Glutamatergic neuron (in vitro differentiated cells): ENCODE measurements at places on chromosomes 6 and 20. TPM values are rescaled to one million over a fixed set of nuclear protein-coding genes. Genes with fewer than 3 reads are reported as not detected.

Gene TSBP1
- total RNA-seq: not detected

GRCh38 chr20:50727792-50728485, 3.4 kb upstream of the PARD6B start:
- H3K27ac ChIP-seq: no peak overlapping the region
- H3K4me3 ChIP-seq: no peak overlapping the region
- H3K4me1 ChIP-seq: peaks cover 8% of the 10 kb centered on the region
- no peak for DNase-seq
- H3K36me3 ChIP-seq: no peaks in the 10 kb centered on the region

GRCh38 chr6:96626759-96627364, 63.9 kb downstream of the FHL5 start:
- H3K27me3 ChIP-seq: peaks cover 2% of the 10 kb centered on the region
- DNase-seq: no peak
- no peak overlapping the region for H3K27ac ChIP-seq
- H3K4me1 ChIP-seq: peaks cover 26% of the 10 kb centered on the region
- H3K36me3 ChIP-seq: no peaks in the 10 kb centered on the region

- H3K4me1 ChIP-seq: peaks cover 21% of the 10 kb centered on the region
- peak overlapping the region; percentile 13 for H3K27ac ChIP-seq
- no peak overlapping the region for H3K4me3 ChIP-seq
- no peak for DNase-seq
- H3K36me3 ChIP-seq: no peaks in the 10 kb centered on the region
- peaks cover 6% of the 10 kb centered on the region for H3K27me3 ChIP-seq
Observed at GRCh38 chr6:111032484-111033140, 50.8 kb downstream of the RPF2 start.

GRCh38 chr20:33490023-33490933, at the start of gene CBFA2T2:
Gene CBFA2T2 (plus strand): TSS chr20:33490096. CDS start chr20:33490268, 172 bp downstream.
- no peaks in the 10 kb centered on the region for H3K36me3 ChIP-seq
- no peak for DNase-seq
- H3K4me3 ChIP-seq: peak within 1 kb of the TSS; percentile 94
